ENCODE measurements at places on chromosomes 1 and 21.

DNA sequence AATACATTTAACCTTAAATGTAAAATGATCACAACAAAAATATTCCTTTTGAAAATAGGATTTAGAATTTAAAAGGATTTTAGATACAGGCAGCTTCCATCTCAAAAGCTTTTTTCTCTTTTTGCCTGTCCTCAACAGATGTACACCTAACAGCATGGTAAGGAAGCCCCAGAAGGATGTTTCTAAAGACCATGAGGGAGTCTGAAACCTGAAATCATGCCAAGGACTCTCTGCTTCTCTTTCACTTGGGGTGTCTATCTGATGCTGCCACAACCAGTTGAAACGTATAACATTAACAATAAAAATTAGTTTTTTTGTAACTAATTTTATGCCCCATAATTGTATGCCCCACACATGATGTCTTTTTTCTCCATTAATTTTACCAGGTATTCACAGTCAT lies 5.4 kb upstream of the ZNF281 start:
- no peak for DNase-seq

DNA sequence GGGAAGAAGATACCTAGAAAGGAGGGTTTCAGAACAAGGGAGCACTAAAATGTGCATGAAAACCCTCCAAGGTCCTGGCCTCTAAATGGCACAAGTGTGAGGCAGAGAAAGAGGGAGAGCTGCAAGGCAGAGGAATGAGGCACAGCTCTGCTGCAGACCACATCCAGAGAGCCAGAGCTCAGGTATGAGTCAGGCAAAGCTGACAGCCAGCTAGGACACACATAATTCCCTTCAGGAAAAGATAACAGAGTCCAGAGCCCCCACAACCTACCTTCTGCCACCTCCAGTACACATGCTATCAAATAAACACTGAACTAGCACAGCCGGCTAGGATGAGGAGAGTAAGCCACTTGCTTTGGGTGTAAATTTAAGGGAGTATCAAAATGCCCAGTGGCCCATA lies 62.2 kb downstream of the HSF2BP start:
- DNase-seq: no peak

DNA sequence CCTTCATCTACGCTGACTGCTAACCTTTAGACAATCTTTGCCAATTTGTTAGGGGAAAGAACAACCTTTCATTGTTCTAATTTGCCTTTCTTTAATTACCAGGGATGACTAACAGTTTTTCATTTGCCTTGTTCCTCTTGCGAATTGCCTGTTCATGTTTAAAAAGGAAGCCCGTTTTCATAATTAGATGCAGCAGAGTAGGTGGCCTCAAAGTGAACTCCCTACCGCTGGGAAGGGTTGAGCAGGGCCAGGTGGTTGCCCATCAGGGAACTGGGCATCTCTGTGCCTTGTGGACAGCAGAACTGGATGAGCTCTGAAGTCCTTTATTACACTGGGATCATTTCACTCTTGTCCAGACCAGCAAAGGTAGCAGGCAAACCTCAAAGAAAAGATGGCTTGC lies 59.0 kb downstream of the HIVEP3 start:
- no peak for DNase-seq

DNA sequence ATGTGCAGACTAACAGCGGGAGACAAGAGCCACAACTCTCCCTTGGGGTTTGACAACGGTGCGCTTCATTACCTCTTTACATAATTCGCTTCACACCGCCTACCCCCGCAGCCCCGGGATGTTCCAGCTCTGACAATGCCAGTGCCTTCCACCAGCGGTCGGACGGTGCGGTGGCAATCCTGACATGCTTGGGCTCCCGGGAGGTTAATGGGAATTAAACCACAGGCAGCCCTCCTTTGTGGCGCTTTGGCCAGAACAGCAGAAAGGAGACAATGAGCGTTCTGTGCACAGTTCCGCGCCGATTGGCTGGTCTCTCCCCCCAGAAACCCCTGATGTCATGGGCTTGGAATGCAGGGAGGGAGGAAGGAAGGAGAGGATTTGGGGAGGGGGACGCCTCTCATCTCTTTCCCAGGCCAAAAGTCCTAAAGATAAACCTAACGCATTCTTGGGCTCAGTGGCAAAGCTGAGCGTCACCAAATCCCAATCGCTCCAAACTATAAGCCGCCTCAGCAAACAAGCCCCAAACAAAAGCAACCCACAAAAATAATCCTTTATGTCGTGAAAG lies 1.3 kb downstream of the CNN3 start:
- DNase-seq: peak; percentile 76

GRCh38 chr1:8011923-8012858 lies 13.9 kb downstream of the ERRFI1 start:
- DNase-seq: no peak

DNA sequence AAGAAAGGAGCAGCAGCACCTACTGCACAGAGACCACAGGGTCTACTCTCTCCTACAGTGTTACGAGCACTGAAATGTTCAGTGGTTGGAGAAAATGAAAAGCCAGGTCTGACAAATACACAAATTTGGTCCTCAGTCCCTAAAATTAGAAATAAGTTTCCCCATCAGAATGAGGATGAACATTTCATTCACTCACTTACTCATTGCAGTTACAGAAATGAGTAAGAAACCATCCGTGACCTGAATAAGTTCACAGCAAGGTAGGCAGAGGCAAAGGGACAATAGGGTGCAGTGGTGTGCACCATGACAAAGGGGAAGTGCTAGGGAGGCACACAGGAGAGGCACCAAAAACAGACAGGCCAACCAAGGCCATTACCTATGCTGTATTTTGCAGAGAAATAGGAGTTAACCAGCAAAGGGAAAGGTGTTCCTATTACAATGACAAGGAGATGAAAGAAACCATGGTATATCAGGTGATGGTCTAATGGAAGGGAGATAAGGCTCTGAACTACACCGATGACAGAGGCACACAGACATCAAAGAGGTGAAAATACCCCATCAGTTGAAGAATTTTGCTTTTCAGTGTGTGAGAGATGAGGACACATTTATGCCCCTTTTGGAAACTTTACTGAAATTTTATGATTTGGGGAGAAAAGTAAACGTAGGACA lies 29.4 kb downstream of the VAV3 start:
- DNase-seq: no peak

- DNase-seq: no peak
Observed at GRCh38 chr21:20856926-20857325, 141.3 kb upstream of the NCAM2 start.

DNA sequence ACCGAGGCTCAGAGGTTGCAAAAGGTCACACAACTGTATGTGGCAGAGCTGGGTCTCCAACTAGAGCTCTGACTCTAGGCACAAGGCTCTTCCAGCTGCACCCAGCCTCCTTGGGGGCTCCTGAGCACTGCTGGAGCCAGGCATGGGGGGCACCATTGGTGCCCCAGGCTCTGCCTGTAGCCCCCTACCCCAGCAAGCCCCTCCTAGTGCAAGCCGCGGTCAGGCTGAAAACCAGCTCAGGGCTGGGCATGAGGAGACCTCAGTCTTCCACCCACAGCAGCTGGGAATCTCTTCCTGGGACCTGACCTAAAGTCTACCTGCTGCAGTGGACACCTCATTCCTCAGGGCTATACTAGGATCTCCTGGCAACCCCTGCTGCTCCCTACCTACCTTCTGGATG lies 14.6 kb downstream of the TNNT2 start:
- DNase-seq: no peak

GRCh38 chr1:222824641-222825040 lies 9.8 kb downstream of the DISP1 start:
- no peak for DNase-seq

DNA sequence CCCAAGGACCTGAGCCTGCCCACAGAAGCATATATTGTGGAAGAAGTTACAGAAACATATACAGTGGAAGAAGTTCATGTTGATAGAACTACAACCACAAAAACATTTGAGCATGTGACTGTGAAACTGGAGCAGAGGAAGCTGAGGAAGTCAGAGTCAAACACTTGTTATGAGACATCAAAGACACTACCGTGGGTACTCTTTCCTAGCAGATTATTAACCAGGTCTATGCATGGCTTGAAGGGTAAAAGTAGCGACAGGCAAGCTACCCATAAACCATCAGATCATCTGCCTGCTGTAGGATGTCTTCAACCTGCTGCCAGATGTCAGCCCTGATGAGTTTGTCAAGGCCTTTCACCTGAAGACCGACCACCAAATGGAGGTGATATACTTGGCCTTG lies 35.8 kb downstream of the IVNS1ABP start:
- DNase-seq: no peak

- no peak for DNase-seq
Observed at GRCh38 chr1:246947255-246947654, 15.5 kb upstream of the AHCTF1 start.

DNA sequence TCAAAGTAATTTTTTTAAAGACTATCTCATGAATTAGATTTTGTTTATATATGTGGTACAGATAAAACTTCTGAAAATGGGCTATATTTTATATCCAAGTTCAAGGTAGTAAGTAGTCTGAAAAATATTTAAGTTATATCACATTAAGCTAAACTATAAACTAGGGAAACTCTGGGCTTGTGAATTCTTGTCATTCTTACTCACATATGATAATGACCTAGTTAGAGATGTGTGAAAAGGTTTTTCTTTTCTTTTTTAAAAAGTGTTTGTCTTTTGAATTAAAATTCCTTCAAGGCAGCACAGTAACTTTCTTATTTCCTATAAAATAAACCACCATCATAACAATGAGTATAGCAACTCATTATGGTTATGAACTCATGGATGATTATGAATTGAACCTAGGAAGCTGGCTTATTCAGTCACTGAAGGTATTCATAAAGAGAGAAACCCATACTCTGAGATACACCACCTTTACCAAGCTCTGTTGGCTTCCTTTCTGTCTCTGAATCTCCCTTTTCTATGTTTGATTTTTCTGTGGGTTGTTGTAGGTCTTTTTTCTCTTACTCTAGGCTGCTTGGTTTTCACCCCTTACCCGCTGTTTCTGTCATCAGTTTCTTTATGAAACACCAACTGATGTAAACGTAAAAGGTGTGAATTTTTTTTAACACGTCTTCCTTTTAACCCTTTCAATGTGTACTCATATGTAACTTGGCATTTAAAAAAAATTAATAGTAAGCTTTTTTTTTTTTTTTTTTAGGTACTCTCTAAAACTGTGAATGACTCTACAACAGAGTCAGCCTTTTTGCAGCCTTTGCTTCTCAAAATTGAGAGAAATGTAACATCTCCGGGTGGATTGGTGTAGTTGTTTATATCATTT lies 25.2 kb downstream of the IL12RB2 start:
- no peak for DNase-seq

- no peak for DNase-seq
Observed at GRCh38 chr1:117427297-117427696, 60.0 kb downstream of the MAN1A2 start.

DNA sequence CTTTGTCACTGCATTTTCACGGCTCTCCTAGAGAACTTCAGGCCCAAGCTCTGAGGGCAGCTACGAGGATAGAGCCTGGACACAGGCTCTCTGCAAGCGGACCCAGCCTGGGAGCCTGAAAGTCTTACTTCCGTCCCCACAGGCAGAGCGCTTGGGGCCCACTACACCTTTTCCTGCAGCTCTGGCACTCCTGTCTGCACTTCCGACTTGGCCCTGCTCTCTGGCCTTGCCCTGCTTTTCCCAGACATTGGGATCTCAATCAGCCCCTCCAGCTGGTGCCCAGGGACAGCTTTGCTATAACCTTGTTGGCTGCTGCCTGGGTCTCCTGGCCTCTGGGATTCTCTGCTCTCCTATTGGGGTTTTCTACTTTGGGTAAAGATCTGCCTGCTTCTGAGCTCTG lies 27.6 kb downstream of the WNT4 start:
- DNase-seq: no peak

- no peak for DNase-seq
Observed at GRCh38 chr1:118360817-118361216, 175.8 kb upstream of the SPAG17 start.

DNA sequence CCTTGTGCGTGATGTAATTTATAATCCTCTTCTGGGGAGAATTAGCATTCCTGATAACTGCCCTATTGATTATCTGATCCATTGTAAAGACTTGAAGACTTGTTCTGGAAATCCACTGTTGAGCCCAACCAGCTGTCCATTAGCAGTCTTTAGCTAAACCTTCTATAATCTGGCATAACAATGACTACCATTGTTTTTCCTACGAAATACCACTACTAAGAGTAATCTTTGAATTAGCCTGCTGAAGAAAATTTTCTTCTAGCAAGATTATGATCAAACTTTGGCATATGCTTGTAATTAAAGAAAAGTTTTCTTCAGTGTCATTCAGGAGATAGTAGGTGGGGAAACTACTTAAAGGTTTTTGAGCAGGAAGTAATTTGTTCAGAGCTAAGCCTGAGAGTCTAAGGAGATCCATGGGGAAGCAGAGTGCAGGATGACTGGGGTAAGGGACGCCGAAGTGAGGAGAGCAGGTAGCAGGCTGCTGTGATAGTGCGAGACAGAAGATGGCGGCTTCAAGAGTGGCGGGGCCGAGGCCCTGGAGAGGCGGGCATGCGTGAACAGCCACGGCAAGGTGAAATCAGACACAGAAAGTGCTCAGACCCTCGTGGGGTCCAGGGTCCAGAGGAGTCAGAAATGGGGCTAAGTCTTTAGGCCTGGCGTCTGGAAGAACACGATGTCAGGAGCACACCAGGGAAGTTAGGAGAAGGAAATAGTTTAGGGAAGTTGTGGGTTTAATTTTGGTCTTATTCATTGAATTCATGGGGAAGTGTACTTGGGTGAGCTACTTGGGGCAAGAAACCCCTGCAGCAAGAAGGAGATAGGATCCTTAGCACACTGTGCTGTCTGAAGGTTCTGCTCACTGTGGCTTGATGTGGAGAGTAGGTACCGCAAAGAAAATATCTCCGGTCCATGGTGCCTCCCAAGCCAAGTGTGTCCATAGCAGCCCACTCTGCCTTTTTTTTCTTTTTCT lies 112.6 kb upstream of the ADAR start:
- DNase-seq: no peak

- no peak for DNase-seq
Observed at GRCh38 chr1:226633541-226634165, 85.1 kb downstream of the STUM start.
